NCI-H1436 (cell line): ENCODE measurements at places on chromosomes 5 and 9.

- DNase-seq: no peak
Measured at GRCh38 chr5:859391-859790, 8.6 kb upstream of the ZDHHC11 start.

DNA sequence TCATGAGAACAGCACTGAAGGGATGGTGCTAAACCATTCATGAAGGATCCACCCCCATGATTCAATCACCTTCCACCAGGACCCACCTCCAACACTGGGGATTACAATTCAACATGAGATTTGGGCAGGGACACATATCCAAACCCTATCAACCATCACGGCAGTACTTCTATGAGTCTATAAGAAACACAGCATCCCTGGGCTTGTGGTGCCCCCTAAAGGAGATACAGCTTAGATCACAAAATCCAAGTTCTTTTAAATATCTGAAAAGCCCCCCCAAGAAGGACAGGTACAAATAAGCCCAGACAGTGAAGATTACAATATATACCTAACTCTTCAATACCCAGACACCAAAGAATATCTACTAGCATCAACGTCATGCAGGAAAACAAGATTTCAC, 233.7 kb upstream of the ADRA1B start:
- no peak for DNase-seq

DNA sequence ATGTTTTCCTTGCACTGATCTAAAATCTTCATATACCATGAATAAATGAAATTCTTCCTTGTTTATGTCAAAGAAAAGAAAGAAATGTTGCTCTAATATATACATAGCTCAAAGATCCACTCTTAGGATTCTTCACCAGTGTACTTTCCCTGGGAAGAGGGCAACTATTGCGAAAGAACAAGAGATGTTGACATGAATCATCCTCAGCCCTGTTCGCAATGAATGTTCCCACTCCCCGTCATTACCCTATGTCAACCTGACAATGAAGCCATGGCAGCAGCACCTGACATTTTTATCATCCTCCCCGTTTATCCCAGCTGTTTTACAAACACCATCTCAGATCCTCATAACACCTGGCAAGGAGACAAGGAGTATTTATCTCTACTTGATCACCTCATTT, 409.1 kb upstream of the GRIA1 start:
- no peak for DNase-seq

- no peak for DNase-seq
Measured at GRCh38 chr5:35029333-35029732, 18.4 kb downstream of the AGXT2 start.

DNA sequence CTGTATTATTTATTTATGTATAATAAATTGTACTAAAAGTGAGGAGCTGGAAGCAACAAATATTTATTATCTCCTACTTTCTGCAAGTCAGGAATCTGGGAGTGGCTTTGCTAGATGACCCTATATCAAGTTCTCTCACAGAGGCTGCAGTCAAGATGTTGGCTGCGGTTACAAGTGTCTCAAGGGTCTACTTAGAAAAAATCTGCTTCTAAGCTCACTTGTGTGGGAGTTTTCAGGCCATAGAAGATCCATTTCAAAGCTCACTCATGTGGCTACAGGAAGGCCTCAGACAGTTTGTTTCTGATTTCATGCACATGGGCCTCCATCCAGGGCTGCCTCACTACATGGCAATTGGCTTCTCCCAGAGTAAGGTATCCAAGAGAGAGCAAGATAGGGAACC, 551.1 kb downstream of the CAAP1 start:
- DNase-seq: no peak

- DNase-seq: no peak
Measured at GRCh38 chr9:38132956-38133355, 63.9 kb upstream of the SHB start.

DNA sequence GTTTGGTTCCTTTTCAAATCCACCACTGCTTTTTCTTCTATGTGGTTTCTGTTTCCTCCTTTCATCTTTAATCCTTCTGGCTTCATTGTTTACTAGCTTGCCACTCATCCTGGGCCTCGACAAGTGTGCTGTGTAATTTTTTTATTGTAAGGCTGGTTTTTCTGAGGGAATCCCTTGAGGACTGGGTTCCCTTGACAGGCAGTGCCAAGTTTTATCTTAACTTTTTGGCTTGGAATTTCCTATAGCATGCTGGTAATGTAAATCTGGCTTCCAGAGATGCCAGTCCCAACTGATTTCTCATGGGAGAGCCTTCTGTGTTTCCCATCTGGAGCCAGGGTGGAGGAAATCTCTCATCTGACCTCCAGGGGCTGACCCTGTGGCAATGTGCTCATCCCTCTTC, 184.7 kb downstream of the ROR2 start:
- no peak for DNase-seq

- DNase-seq: no peak
Measured at GRCh38 chr5:31193591-31194467, at the start of gene CDH6. Gene CDH6, plus strand, starts transcription at chr5:31193686. Its CDS starts 73,788 bp downstream, at chr5:31267474.
